Muscle of leg (tissue), 16 donors: ENCODE measurements at places on chromosomes 5 and 9.
A peak's percentile ranks its signal among the peaks of the same experiment; 100 is the strongest.

GRCh38 chr5:105812304-105812703 lies 1858.4 kb downstream of the EFNA5 start:
- peak; percentile 70 for DNase-seq

GRCh38 chr9:71058660-71059059 lies 62.8 kb downstream of the TRPM3 start:
- DNase-seq, result no peak

GRCh38 chr9:134127616-134128015 lies 8.3 kb upstream of the WDR5 start:
- no peak for DNase-seq

DNA sequence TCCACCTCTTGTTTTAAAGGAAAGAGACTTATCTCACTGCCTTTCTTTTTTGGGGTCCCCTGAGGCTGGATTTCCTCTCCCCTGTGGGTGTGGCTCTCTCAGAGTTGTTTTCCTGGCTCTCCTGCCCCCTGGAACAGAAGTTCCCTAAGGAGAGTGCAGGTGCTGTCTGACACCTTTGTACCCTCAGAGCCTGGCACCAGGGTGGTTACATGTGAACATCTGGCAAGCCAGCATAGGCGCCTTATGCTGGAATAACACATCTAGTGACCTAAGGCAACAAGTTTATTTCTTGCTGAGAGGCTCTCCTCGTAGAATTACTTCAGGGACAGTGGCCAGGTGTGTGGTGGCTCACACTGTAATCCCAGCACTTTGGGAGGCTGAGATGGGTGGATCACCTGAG lies 172.9 kb upstream of the PTCH1 start:
- DNase-seq, result no peak

GRCh38 chr9:84699984-84700383 lies 30.5 kb downstream of the NTRK2 start:
- DNase-seq, result peak; percentile 48

DNA sequence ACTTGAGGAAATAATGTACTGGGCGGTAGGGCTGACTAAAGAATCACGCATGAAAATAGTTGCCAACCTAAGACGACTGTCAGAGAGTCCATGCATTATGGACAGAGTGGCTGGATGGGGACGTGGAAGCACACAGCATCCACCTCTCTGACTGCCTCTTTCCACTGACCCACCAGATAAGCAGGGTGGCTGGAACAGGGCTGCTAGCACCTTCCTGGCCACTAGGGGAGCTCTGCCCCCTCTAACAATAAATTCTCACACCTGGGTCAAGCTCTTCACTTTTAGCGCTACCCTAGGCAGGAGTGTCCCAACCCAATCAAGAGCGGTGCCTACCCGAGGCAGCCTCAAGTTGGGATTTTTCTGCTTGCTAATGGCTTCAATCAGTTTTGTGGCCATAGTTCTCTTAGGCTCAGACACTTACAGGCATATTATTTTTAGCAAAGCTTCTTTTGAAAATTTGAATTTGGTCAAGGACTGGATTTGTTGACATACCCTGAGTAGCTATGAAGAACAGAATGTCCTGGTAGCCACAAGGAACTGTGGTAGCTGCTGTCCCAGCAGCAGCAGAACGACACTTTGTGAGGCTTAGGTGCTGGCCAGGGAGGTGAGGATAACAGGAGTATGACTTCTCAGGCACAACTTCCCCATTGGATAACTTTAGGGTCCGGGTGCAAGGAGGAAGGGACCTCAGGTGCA lies 6.9 kb upstream of the TPM2 start:
- peak; percentile 49 for DNase-seq

GRCh38 chr5:123708074-123708806 lies 196.3 kb downstream of the CSNK1G3 start:
- peak; percentile 75 for DNase-seq

DNA sequence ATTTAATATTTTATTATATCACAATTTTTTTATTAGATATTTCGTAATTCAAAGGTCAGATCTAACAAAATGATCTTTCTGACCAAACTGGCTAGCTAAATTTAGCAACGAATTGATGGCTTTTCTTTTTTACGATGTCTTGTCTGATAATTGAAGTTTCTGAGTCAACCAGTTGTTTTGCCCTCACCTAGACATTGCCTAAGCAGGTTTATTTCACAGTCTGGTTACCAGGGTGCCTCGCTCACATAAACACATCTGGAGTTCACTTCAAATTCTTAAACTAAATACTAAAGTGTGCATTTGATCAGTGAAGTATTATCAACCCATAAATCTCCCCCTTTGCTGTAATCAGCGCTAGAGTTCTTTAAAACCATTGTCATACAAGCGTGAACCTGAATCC lies 448.3 kb downstream of the TLE4 start:
- no peak for DNase-seq

DNA sequence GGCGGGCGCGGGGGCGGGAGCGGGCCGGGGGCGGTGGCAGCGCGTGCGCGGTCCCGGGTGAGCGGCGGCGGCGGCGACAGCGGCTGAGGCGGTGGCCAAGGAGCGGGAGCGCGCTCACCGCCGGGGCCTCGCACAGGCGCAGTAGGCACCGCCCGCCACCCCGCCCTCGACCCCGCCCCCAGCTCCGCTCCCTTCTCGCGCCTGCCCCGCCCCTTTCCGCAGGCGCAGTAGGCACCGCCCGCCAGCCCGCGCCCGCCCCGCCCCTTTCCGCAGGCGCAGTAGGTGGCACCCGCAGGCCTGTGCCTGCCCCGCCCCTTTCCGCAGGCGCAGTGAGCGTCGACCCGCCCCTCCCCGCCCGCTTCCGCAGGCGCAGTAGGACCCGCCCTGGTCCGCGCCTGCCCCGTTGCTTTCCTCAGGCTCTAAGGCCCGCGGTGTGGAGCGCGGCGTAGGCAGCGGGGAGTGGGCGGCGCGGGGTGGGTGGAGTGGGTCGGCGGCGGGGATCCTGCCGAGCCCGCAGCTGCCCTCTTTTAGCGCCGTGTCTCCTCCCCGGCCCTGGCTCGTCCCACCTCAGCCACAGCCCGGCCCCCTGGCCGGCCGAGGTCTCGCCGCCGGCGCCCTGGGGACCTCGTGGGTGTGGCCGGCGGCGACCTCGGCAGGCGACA lies at the start of gene CAMSAP1:
Gene CAMSAP1 (minus strand): TSS at position 116 of the 662 bp plus-strand sequence. CDS start 387 bp downstream, outside the sequence.
- DNase-seq, result peak; percentile 97

DNA sequence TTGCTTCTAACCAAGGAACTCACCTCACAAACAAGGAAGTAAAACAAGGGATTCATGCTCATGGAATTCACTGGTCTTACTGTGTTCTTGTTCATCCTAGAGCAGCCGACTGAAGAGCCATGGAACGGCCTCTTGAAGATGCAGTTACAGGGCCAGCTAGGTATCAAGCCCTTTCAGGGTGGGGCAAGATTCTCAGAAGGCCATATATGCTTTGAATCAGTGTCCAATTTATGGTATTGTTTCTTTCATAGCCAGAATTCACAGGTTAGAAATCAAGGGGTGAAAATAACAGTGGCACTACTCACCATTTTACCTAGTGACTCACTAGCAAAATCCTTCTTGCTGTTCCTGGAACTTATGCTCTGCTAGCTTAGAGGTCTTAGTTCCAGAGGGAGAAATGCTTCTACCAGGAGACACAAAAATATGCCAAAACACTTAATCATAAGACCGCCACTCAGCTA lies 159.5 kb upstream of the CDH10 start:
- DNase-seq, result no peak

DNA sequence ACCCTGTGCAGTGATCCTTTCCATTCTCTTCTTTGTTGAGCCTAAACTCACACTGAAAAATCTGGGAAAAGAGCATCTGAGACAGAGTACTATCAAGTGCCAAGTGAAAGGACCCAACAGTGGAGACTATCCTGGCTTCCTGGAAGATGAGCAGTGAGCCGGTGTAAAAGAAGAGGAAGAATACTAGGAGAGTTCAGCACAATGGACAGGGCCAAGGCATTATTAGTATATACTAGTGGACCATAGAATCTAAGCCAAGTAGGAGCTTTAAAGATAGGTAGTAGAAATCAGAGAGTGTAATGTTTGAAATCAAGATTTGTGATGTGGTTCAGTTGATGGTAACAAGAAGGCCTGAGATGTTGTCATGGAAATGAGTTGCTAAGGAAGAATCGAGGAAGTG lies 140.8 kb downstream of the CAMK4 start:
- DNase-seq, result peak; percentile 39

DNA sequence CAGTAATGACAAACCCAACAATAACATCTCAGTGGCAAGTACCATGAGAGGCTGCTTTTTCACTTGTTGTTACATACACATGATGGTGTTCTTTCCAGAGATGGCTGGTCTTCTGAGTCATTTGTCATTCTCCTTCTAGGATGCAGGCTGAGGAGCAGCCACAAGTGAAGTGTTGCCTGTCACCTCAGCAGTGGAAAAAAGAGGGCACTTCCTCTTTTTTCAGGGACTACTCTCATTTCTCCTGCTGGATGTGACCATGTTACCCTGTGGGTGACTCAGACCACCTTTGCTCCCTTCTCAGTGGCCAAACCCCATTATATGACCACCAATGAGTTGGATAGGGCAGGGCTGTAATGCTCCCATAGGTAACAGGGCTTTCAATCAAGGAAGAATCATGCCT lies 587.0 kb upstream of the ADAMTS16 start:
- DNase-seq, result no peak

DNA sequence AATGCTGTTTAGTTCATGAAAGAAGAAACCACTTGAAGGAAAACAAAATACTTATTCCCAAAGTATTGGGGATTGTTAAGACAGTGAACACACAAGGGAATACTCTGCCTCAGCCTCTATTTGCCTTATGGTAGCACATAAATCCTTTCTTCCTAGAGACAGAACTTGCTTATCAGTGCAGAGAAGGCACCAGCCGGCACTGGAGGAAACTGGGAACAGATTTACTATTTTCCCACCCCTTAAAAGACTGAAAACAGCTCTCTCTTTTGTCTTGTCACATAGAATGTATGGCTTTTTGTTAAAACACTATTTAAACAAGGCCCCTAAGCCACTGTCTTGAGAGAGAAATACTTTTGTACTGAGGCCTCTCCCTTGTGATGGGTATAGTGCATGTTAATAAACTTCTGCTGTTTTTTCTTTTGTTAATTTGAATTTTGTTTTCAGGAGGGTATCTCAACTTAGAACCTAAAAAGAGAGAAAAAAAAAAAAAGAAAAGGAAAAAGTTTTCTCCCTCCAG lies 40.7 kb upstream of the EDIL3 start:
- DNase-seq, result no peak

DNA sequence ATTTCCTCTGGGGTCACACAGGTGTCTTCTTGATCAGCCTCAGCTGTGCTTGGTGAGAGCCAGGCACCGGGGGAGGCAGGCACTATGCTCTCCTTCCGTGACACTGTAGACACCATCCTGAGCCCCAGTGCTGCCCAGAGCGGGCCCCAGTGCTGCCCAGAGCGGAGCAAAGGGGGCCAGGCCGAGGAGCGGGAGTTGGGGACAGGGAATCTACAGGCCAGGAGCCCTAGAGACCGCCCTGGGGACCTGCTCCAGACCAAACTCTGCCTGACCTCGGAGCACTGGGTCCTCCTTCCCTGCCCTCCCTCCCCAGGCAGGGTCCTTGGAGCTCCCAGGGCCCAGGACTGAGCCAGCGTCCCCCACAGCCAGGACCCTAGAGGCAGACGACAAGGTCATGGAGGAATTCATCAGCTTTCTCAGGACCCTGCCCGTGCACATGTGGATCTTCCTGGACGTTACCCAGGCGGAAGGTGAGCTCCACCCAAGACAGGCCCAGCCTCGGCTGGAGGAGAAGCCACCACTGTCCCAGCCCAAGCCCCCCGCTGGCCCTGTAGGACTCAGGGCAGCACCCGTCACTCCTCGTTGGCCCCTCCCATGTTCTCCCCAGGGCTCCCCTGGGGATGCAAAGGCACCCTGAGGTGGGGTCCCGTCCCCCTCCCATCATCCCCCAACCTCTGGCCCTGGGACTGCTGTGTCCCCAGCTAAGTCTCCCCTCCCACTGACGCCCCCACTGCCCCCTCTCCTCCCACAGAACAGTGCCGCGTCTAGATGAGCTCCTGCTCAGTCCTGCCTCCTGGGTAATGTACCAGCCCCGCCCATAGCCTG lies 30.2 kb downstream of the PAEP start:
- no peak for DNase-seq

DNA sequence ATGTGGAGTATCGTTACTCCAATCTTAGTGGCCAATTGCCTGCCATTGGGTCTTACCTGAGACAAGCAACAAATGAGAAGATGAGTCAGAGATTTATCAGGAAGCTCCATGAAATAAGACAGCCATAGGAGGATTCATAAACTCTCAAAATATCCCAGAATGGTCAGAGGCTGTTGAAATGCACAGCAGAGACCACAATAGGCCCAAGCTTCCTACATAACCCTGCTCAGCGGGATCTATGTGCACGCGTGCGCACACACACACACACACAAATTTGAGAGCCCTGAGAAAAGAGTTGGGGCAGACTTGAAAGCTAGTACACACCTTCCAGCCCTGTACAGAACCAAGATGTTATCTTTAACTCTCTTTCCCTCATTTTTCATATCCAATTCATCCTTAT lies 9.8 kb downstream of the UIMC1 start:
- no peak for DNase-seq

DNA sequence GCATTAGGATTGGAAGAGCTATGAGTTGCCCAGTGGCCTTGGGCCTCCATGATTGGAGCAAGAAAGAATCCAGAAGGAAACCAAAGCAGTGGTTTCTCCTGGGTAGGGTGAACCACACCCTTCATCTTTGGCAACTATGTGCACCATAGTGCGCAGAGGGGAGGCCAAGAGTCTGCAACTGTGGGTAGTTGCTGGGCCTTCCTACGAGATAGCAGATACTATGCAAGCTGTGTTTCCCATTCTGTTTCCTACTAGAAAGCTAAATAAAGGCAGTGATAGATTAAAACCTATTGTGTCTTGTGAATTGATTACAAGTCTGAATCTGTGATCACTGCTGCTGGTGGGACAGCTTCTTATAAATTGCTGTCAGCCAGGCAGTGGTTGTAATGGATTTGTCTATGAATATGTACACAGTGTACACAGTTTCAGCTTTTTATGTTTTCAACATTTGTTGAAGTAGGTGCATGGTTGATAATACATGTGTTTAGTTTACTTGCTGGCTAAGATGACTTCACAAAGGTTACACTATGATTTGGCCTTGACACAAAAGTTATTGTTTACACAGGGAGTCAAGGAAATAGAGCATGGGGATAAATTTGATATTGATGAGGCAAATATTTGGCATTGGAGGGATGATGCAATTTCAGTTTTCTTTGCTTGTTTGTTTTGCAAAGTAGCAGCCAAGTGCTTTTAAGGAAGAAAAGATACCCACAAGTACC lies 23.7 kb upstream of the PDE8B start:
- DNase-seq, result no peak

DNA sequence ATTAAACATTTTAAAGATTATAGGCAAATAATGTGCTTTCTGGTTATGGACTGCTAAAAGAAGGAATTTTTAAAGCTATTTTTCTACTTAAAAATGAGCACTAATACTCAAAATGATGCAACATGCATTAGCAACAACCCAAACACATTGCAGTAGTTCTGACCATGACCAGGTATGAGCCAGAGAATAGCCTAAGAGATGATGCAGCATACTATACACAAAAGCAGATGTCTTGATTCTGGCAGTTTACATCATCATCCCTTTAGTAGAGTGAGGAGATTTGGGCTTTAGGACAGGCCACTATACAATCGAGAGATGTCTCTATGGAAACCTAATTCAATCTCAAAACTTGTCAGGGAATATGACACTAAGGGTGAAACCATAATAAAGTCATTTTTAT lies 307.1 kb downstream of the PRR16 start:
- no peak for DNase-seq
